Stimulated activated CD4-positive, alpha-beta T cell treated with anti-CD3 and anti-CD28 coated beads, Interleukin-1b, Interleukin-23, amount 100 ng/mL, for 1 hour (primary cell): ENCODE measurements at places on chromosomes 5 and 9.

GRCh38 chr5:69492923-69493395 lies 369 bp downstream of the OCLN start:
- no peak for DNase-seq

- no peak for DNase-seq
Observed at GRCh38 chr9:117825609-117826347, 121.6 kb downstream of the TLR4 start.

- DNase-seq: peak; percentile 35
Observed at GRCh38 chr9:133532937-133533668, 1.4 kb upstream of the ADAMTSL2 start.

GRCh38 chr5:93576994-93577853 lies 3.8 kb downstream of the NR2F1-AS1 start:
- no peak for DNase-seq

DNA sequence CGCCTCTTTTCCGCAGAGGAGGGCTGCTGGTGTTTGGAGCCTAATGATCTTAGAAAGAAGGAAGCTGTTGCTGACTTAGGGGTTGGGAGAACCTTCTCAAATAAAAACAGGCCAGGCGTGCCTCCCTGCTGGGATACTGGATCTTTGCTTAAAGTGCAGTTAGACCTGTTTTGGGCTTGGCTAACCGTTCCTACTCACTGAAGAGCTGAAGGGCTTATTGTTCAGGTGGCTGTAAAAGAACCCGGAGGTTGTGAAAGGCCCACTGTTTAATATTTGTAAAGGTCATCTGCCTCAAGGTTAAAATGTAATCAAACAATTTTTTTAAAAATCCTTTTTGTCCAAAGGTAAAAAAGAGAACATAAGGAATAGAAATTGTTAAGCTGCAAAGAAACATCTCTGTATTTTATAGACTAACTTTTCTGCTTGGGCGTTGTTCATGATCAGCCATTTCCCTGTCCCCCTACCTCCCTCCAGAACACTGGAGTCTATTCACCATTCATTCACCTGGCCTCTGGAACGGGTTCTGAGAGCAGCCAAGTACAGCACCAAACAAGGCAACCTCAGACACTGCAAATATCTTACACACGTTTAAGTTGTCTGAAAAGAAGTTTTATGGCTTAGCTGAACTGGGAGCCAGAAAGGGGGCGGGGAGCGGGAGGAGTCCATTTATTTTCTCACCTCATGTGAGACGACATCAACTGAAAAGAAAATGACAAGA lies 18.6 kb upstream of the MTMR12 start:
- DNase-seq: no peak

DNA sequence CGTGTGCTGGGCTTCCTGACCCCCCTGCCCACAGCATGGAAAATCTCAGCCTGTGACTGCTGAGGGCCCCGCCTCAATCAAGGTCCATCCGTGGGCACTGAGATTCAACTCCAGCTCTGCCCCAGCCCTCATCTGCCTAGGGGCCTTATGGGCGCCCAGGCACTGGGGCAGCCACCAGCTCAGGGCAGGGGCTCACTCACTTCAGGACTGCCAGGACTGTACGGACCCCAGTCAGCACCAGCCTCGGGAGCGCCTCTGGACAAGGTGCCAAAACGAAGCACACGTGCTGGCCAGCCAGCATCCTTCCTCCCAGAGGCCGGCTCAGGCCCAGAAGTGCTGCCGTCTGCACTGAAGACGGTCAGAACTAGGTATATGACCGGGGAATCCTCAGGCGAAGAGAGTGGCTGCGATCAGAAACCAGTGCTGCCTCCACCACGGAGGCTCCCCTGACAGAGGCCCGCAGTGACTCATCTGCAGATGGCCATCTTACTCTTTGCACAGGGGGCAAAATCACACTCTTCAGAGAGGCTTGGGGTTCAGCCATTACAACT lies 19.6 kb downstream of the CLPTM1L start:
- DNase-seq: no peak

GRCh38 chr9:119370816-119371215 lies 1.6 kb upstream of the BRINP1 start:
- no peak for DNase-seq

GRCh38 chr9:92641092-92641809 lies 28.7 kb downstream of the IPPK start:
- DNase-seq: no peak

DNA sequence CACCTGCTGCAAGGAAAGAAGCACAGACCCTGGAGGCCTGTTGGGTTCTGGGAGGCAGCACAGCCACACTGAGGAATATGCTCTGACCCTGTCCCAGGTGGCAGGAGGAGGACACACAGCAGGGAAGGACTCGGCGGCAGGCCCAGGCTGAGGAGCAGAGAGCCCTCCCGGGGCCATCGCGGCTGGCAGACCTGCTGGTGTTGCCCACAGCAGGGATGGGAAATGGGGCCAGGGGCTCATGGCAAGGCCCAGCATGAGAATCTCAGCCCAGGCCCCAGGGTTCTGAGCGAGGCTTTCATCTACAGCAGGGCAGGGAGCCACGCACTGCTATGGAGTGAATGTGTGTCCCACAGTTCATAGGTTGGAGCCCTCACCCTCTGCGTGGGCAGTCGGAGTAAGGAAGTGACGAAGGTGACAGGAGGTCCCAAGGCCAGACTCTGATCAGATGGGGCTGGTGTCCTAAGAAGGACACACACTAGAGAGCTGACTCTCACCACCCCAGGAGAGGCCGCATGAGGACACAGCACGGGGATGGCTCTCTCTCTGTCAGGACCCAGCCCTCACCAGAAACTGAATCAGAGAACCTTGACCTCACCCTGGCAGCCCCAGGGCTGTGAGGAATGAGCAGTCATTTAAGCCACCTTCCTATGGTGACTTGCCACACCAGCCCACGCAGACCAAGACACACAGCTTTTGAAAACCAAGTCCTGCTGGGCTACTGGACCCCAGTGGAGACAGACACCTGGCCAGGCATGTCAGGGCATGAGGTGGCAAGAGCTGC lies 10.3 kb upstream of the GPSM1 start:
- no peak for DNase-seq

GRCh38 chr5:140041492-140042392 lies 1.4 kb downstream of the NRG2 start:
- DNase-seq: no peak

DNA sequence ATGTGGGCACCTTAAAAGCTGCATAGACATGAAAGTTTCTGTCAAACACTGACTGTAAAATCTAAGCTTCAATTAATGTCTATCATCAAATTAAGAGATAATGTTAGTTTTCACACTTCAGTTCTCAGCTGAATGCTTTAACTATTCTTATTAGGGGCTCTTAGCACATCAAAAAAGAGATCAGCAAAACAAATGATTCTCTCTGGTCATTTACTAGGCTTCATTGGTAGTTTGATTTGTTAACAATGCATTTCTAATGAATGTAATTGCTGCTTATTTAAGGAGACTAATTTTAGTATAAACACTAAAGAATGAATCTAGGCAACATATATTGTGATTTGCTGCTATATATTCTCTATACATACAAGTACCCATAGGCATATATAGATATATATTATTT lies 1182.0 kb downstream of the MAT2B start:
- no peak for DNase-seq

DNA sequence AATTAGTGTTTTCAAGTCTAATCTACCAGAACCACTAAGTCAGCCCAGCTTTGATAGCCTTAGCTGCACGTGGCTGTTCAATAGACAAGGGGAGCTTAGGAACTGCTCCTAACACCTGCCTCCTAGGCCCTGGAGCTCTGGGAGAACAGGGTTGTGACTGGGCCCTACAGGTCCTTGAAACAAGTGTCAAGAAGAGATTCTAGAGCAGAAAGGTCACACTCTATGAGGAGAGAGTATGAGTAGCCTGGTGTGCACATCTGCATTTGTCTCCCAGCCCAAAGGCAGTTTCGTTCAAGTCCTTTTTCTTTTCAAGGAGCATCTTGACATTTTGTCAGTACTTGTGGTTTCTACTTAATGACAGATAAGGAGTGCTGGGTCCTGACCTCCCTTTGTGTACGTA lies 206.1 kb downstream of the PRELID2 start:
- DNase-seq: no peak

GRCh38 chr5:93746406-93747056 lies 5.1 kb upstream of the POU5F2 start:
- DNase-seq: no peak

DNA sequence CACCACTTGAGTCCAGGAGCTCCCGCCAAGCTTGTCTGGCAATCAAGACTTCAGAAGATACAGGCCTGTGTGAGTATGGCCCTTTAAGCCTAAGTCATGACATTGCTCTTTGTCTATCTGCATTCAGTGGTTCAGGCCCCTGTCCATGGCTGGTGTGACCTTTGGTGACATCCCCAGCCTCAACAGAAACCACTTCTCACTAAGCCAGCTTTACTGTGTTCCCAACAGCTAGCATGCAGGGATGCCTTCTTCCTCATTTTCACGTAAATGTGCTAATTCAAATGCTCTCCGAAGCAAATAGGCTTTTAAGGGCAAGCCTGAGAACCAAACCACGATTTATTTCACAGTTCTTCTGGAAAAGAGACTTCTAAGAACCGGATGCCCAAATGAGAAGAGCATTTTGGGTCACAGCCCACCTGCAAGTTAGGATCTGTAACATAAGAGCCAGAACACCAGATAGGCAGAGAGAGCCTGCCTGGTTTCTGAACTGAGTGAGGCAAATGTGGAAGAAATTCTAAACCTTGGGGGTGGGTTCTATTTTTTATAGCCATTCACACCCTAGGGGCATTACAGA lies 14.9 kb downstream of the CD180 start:
- no peak for DNase-seq

- DNase-seq: no peak
Observed at GRCh38 chr9:123296174-123296573, 27.8 kb upstream of the STRBP start.

DNA sequence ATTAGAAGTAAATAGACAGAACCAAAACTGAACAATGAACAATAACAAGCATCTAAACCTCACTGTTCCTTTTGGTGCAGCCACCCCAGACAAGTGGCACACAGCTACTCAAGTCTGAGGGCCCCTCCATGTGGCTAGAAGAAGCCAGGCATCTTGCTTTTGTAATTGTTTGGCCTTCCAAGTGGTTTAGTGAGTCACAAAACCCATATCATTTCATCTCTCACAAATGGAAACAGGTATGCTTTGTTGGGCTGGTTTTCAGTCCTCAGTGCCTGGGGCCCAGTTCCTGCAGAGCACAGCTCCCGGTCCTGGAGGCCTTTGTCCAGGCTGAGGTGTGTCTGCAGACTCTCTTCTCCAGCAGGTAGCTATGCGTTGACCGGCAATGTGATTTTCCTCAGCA lies 16.7 kb downstream of the PRLR start:
- DNase-seq: no peak

- DNase-seq: no peak
Observed at GRCh38 chr9:116337015-116337414, 183.4 kb downstream of the PAPPA start.

- DNase-seq: no peak
Observed at GRCh38 chr9:122386311-122386872, 15.6 kb downstream of the PTGS1 start.

DNA sequence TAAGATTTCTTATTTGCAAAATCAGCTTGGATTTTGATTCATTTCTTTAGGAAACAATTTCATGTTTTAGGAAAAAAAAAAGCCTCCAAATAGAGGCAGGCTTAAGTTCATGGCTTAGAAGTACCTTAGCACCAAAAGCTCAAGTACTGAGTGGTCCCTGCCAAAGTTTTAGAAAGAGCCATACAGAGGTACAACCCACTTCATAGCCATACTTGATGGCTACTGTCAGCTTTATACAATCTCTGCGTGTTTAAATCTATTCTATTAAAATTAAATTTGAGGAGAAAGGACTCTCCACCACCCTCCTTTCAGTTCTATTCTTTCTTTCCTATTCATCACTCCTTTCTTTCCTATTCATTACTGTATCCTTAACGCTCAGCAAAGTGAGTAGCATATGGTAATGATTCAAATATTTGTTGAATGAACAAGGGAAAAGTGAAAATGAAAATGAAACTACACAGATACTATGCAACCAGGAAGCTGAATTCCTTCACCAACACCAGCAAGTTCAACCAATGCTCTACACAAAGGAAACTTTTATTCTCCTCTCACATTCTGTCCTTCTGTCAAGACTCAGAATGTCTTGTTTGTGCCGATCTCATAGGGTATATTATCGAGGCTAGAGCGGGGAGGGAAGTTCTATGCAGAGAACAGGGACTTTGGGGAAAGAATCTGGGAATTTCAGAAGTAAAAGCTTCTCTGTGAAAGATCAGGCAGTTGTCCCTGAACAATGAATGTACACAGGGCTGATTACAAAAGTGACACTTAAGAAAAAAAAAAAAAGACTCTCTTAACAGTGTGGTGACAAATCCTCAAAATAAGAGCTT lies 138.6 kb upstream of the SPEF2 start:
- DNase-seq: no peak

GRCh38 chr5:167814828-167815227 lies 476.6 kb upstream of the WWC1 start:
- no peak for DNase-seq

DNA sequence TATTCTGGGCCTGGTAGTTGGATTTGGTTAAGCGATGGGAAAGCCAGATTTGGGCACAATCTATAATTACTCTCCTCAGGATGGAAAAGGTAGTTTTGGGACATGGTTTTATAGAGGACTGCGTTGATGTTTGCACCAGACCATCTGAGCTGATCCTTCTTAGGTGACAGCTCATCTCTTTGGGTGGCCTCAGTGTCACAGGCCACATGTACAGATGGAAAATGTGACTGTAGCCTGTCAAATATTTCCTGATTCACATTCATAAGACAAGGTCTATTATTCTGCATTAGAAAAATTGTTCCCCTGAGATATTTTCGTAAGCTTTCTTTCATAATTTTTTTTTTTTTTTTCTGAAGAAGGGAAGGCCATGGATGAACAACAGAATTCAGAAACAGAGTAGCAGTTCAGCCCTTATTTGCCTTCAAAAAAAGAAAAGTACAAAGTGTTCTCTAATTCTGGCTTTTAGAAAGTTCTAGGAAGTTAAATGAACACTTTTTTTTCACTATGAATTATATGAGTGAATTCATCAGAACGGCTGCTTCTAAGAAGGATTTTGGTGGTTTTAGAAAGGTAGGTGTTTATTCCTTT lies 81.0 kb downstream of the NNT start:
- DNase-seq: no peak
